Activated CD4-positive, alpha-beta T cell treated with anti-CD3 and anti-CD28 coated beads for 1 hour (primary cell): ENCODE measurements at places on chromosomes 2 and 18.

GRCh38 chr2:37665604-37666362 lies 5.7 kb downstream of the CDC42EP3 start:
- DNase-seq, result no peak

- DNase-seq, result no peak
These were observed 175.7 kb downstream of the ASB1 start for GRCh38 chr2:238602223-238602960.

GRCh38 chr2:39468579-39469451 lies 31.7 kb upstream of the MAP4K3 start:
- no peak for DNase-seq

GRCh38 chr2:42907835-42908234 lies 115.5 kb upstream of the HAAO start:
- DNase-seq, result no peak

DNA sequence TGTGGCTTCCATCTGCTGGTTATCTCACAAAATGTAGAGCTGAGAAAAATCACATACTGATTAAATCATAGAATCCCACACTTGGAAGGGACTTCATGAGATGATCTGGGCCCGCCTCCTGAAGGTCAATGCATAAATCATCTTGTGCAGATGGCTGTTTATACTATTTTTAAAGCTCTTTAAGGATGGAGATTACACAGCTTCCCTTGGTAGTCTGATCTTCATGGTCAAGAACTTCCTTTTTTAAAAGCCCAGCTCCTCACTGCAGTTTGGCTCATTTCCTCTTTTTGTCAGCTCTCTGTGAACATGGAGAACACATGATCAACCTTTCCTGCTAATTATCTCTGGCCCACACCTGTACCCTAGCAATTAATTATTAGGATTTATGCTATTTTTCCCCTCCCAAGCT lies 25.9 kb downstream of the GCG start:
- DNase-seq, result no peak

DNA sequence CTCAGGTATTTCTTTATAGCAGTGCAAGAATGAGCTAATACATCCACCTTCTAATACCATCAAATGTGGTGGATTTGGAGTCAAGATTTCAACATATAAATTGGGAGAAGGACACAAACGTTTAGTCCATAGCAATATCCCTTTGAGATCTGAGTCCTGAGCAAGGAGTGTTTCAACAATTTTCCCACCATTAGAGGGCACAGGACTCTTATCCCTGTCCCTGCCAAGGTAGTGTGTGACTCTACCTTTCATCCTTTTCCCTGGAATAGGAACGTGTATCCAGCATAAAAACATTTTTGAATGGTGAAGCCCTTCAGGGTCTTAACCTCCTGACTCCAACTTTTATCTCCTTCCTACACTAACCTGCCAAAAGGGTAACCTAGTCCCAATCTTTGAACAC lies 181.3 kb upstream of the SRD5A2 start:
- no peak for DNase-seq

- DNase-seq, result no peak
These were observed 21.5 kb upstream of the NABP1 start for GRCh38 chr2:191656391-191656790.

DNA sequence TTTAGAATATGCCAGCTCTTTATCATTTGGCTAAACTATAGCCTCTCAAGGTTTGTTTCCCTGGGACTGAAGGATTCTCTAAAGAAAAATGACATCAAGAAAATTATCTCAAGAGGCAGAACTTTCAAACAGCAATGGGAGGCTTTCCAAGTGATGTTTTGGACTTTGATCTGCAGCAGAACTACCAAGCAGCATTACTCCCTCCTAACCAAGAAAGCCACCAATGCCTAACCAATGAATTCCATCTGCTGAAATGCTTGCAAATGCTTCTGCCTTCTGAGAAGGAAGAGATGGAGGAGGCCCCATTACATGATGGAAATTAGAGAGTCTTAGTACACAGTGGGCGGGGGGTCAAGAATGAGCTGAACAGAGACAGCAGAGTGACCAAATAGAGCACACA lies 95.1 kb upstream of the SLC35G4 start:
- no peak for DNase-seq

DNA sequence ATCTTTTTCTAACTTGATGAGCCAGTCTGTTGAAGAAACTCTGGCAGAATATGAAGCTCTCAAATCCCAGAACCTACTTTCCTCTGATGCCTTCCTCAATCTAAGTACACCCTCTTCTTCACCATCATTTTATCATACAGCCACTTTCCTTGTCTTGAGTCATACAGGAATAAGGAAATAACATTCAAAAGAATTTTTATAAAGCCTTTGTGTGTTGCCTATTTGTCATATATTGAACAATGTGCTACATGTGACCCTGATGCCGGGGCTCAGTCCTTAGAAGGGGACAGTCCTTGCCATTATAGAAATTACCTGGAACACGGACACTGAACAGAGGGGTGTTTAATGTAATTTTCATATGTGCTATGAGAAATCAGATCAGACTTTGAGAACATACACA lies 27.4 kb downstream of the RAPGEF4 start:
- no peak for DNase-seq

GRCh38 chr18:28036488-28036887 lies 140.4 kb downstream of the CDH2 start:
- no peak for DNase-seq

- no peak for DNase-seq
These were observed 57.7 kb downstream of the SLC25A12 start for GRCh38 chr2:171836146-171836910.

GRCh38 chr2:62884514-62884913 lies 166.1 kb upstream of the OTX1 start:
- DNase-seq, result no peak

DNA sequence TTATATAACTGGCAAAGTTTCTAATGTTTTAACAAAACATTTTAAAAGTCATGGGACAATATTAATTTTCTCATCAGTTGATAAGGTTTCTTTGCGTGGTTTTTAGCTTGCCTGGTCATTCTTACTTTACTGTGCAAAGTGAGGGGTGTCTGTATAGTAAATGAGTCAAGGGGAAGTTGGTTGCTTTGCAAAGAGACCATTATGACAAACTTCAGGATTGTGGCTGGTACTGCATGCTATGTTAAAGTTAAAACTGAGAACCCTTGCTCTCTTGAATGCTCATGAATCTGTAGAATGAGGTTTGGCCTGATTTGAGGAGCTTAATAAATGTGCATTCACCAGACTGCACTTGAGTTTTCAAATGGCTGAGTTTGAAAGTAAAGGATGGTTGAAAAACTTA lies 47.0 kb downstream of the COL4A4 start:
- no peak for DNase-seq

- DNase-seq, result no peak
These were observed 35.9 kb downstream of the ADI1 start for GRCh38 chr2:3483227-3483985.

GRCh38 chr2:54867457-54867856 lies 144.0 kb downstream of the EML6 start:
- DNase-seq, result no peak

DNA sequence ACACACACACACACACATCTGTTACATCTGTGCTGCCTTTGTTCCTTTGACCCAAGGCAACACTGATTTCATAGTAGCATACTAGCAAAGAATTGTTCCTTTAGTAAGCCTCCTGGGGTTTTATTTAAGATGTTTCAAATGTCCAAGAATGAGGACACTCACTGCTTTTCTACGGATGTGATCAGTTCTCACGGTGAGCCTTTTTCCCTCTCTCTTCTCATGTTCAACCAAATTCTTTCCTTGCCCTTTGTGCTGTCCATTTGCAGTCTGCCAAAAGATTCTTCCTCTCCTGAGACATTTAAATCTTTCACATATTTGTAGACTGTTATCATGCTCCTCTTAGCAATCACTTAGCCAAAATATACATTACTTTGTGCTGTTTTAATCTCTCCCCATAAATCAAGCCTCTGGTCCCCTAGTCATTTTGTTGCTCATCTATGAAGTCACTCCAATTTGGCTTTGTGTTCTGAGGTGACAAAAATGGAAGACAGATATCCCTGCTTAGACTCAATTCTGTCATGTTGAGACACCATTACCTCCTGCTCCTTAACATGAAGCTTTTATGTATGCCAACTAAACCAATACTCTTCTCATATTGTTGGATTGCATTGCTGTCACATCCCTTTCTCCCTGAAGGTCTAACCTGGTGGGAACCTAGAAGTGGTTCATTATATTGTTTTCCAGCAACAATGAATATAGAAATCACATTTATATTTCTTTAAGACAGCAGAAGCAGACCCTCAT lies 1605.3 kb upstream of the ACVR2A start:
- no peak for DNase-seq

GRCh38 chr2:43612944-43613343 lies 17.1 kb upstream of the THADA start:
- DNase-seq, result no peak

DNA sequence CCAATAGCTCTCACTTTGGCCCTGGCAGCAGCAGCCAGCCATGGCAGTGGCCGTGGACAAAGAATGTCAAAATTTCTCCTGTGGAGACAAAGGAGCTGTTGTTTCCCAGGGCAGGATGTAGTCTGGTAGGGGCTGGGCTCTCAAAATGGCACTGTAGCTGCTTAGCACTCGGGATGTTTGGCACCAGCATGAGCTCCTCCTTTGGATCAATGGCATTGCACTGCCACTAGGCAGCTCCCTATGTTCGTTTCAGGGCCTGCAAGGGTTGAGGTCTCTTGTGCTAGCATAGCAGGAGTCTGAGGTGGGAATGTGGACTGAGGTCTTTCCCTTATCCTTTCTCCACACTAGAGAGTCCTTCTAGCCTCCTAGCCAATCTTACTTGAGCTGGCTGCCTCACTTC lies 948.8 kb upstream of the FAM98A start:
- DNase-seq, result no peak

GRCh38 chr2:214019973-214020345 lies 390.9 kb upstream of the VWC2L start:
- no peak for DNase-seq

DNA sequence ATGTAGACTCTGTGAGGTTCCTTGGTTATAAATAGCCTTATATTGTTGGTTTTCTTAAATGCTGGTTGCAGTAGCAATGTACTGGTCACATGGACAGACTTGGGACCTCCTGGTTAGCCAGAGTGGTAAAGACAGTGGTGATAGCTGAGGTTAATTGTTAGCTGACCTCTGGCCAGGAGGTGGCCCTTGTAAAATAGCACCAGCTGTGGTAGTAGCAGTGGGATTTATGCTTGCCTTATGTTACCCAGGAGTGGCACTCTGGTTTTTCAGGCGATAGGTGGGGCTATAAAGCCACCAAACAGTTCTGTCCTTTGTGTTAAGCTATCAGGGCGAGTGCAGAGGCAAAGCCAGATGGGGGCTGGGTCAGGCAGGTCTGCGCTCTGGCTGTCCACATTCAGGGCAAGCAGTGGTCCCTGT lies 94.8 kb upstream of the SRD5A2 start:
- DNase-seq, result no peak

- DNase-seq, result no peak
These were observed 15.1 kb downstream of the SH2D6 start for GRCh38 chr2:85433511-85434089.

DNA sequence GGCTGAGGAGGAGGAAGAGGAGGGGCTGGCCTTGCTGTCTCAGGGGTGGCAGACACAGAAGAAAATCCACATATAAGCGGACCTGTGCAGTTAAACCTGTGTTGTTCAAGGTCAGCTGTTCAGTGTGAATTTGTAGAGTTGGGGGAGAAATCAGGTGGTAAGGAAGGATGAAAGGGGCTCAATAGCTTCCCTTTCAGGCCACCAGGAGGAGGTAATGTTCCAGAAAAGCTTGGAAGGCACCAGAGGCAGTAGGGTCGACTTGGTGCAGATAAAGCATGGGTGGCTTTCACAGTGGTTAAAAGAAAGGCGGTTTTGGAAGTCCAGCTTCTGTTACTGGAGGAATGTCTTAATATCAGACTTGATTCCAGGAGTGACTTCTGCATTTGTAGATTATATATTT lies 167.4 kb downstream of the THSD7B start:
- no peak for DNase-seq

DNA sequence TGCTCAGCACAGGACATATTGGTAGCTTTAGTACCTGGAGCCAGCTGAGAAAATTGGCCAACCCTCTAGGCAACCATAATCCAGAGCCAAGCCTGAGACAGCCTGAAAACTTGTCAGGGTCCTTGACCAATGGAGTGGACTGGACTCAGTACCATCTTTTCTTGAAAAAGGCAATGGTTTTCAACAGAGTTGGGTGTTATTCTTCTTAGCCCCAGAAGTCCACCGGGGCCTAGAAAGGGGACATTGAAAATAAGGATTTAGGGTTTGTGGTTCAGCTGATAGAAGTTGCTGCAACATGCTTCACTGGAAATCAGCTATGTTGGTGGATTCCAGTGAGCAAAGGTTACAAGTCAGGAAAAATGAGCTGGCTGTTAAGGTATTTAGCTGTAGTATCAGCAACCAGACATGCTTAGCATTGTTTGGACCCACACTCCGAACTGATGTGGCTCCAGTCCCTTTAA lies 22.1 kb upstream of the CNOT11 start:
- no peak for DNase-seq
